LNCaP clone FGC (cell line): ENCODE measurements at places on chromosomes 12 and 14.

DNA sequence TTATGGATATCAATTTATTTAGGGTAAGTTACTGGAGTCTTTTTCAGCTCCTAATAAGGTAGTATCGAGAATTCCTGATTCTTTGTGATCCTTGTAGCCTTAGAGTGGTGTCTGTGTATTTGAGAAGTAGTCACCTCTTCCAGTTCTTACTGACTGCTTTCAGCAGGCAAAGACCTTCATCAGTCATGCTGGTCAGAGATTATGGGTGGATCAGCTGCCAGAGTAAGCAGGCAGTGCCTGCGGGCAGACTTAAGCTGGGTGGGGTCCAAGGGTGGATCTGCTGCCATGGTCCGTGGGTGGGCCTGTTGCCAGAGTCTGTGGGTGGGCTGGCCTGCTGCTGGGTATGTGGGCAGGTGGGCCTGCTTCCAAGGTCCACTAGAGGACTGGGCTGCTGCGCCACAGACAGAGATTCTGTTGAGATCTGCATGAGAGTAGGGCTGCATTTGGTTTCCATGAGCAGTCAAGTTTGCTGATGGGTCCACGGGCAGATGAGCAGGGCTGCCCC lies 188.7 kb downstream of the ANO2 start:
- DNase-seq: no peak

DNA sequence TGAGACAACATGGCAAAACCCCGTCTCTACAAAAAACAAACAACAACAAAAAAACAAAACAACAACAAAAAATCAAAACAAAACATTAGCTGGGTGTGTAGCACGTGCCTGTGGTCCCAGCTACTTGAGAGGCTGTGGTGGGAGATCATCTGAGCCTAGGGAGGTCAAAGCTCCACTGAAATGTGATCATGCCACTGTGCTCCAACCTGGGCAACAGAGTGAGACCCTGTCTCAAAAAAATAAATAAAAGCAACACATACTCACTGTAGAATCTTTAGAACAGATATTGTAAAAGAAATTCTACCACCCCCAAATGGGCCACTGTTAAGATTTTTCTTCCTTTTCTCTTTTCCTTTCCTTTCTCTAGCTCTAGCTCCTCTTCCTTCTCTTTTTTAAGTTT lies 26.3 kb downstream of the SLC38A1 start:
- DNase-seq: no peak

- DNase-seq: no peak
These were observed 753 bp downstream of the ACRBP start for GRCh38 chr12:6646276-6647082.

GRCh38 chr14:31508135-31508534 lies 20.3 kb upstream of the GPR33 start:
- DNase-seq: no peak

GRCh38 chr14:22071006-22071405 lies 397.4 kb upstream of the OR4E1 start:
- no peak for DNase-seq

GRCh38 chr12:20369305-20370013 lies 1.1 kb downstream of the PDE3A start:
- DNase-seq: no peak

- no peak for DNase-seq
These were observed 24.9 kb upstream of the TMED2 start for GRCh38 chr12:123559468-123559867.

GRCh38 chr14:54784657-54785056 lies 118.0 kb downstream of the GCH1 start:
- DNase-seq: no peak

DNA sequence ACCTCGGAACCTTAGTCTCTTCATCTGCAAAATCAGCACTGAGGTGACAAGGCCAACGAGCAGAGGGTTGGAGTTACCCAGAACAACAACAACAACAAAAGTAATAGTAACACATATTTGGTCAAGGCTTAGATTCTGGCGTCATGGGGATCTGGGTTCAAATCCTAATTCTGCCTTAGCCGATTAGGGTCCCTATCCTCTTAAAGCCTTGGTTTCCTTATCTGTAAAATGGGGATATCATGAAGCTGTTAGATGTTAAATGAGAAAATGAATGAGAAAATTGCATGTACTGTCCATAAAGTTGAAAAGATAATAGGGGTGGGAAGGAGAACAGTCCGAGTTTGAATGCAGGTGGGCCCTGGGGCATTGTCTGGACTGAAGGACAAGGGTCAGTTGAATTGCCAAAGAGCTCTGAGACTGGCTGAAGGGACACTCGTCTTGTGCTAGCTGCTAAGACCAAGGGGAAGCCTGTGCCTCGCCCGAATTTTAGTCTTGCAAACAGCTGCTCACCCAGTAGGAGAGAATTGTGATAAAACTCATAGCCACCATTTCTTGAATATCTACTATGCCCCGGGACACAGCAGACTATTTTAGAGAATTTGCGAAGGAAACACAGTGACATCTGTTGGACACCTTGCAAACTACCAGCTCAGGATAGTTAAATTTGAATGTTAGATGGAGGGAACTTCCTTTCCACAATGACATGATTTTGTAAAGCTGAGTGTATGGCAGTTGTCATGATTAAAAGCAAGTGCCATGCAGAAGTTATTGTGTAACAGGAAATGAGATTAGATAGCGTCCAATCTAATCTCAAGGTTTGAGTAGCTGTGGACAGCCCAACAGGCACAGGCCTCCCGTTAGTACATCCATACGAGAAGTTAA lies 6.8 kb upstream of the HNF1A start:
- peak; percentile 26 for DNase-seq

GRCh38 chr14:104378698-104379113 lies 200.9 kb upstream of the C14orf180 start:
- DNase-seq: no peak

GRCh38 chr14:70525691-70526090 lies 9.1 kb downstream of the ADAM20 start:
- DNase-seq: no peak

GRCh38 chr12:7729746-7730145 lies 17.4 kb downstream of the CLEC4C start:
- DNase-seq: no peak

GRCh38 chr12:20410734-20411133 lies 42.4 kb downstream of the PDE3A start:
- no peak for DNase-seq

- DNase-seq: no peak
These were observed 3.7 kb upstream of the OR4N2 start for GRCh38 chr14:19799880-19800279.

DNA sequence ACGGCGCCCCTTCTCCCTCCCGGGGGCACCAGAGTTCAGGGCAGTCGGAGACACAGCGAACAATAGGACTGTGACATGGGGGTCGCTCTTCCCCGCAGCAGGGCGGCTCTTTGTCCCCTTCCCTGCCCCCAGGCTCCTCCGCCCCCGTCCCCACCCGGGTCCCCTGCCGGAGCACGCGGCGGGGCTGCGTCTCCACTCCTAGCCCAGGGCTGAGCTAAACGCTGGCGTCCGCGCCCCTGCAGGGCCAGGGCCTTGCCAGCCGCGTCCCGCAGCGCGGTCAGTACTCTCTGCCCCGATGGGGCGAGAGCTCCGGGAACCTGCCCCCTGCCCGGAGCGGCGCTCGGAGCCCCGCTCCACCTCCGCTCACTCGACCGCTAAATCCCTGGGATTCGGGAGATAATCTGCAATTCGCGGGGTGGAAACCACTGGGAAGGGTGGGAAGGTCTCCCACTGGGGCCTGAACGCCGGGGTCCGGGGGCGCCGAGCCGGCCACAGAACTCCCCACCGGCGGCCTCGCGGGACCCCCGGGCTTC lies 825 bp upstream of the CCDC85C start:
- DNase-seq: no peak

- no peak for DNase-seq
These were observed 589 bp upstream of the HVCN1 start for GRCh38 chr12:110689281-110690126.

DNA sequence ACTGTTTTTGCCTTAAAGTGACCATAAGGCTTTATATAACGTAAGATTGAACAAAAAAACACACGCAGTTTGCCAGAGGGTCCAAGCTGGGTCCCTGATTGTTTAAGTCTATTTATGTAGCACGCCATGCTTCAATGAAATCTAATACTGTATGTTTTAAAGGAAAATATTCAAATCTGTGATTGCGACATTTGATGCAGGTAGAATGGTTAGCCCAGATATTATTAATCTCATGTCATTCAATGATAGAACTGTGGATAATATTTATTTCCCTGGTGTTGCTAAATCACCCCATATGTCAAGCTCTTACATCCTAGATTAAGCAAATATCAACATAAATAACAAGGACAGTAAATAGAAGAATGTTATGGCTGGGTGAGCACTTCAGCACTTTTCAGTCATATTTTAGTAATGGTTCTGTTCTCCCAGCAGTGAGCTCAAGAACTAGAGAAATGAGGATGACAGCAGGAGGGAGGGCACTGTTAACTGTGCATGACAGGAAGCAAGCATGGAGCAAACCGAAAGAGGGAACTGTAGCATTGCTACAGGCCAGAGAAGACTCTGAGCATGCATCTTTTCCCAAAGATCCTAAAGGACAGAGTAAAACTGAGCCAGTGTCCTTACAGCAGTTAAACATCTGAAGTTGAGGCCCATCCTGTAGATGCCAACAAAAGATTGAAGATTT lies 465.7 kb upstream of the MGAT4C start:
- no peak for DNase-seq
